ENCODE measurements at places on chromosomes 12 and 14. TPM values are rescaled to one million over a fixed set of nuclear protein-coding genes. Genes with fewer than 3 reads are reported as not detected.

KCNK13 gene
- total RNA-seq, result 0.05 TPM

SLC6A13 gene
- not detected for total RNA-seq

DNA sequence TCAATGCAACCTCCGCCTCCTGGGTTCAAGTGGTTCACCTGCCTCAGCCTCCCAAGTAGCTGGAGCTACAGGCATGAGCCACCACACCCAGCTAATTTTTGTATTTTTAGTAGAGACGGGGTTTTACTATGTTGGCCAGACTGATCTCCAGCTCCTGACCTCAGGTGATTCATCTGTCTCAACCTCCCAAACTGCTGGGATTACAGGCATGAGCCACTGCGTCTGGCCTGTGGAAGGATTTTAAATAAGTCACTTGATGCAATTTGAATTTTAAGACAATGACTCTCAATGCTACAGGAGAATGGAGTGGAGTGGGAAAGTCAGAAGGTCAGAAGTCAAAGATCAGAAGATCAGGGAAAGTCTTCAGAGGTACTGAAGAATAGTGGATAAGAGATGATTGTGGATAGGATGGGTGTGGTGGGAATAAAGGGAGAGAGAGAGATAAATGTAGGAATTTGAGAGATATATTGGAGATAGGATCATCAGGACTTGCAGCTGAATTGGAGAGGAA lies 15.4 kb downstream of the TMEM52B start:
- H3K36me3 ChIP-seq, result no peaks in the 10 kb centered on the region
- no peaks in the 10 kb centered on the region for H3K27me3 ChIP-seq
- no peak for DNase-seq
- H3K27ac ChIP-seq, result no peak overlapping the region

DNA sequence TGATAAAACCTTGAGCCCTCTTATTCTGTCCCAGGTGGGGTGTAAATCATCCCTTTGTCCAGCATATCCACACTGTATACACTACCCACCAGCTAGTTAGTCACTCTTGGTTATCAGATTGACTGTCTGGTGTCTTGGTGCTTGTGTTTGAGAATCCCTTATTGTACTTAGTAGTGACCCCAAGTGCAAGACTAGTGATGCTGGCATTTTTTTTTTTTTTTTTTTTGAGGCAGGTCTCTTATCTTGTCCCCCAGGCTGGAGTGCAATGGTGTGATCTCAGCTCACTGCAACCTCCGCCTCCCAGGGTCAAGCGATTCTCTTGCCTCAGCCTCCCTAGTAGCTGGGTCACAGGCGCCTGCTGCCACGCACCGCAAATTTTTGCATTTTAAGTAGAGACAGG lies 5.8 kb downstream of the VRK1 start:
- H3K27me3 ChIP-seq, result no peaks in the 10 kb centered on the region
- no peak for DNase-seq
- H3K27ac ChIP-seq, result no peak overlapping the region
- H3K36me3 ChIP-seq, result peaks cover 4% of the 10 kb centered on the region
- H3K4me3 ChIP-seq, result no peak overlapping the region
- H3K4me1 ChIP-seq, result peaks cover 4% of the 10 kb centered on the region

DNA sequence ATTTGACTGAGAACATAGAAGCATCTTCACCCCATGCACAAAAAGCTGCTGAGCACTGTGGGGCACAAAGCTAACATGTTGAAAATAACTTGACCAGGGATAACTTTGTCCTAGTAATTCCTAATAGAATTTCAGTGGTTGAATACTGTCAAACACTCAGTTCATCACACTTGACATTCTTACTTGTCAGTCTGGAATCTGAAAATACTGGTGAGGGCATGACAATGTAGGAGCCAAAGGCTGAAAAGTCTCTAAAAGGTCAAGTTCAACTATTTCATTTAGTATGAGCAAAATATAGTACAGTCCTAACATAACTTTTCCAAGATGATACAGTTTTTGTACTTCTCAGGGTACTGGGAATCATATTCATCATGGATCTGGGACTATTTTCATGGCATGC lies 504.4 kb upstream of the LMO3 start:
- H3K27me3 ChIP-seq, result no peaks in the 10 kb centered on the region
- H3K4me1 ChIP-seq, result no peaks in the 10 kb centered on the region
- no peak overlapping the region for H3K4me3 ChIP-seq
- no peak for DNase-seq

PTHLH gene
- total RNA-seq, result 4.4 TPM

ADGRD1 gene
- total RNA-seq, result not detected

VEZT gene
- 80.4 TPM for total RNA-seq

All from SJSA1 (cell line).